ENCODE measurements at places on chromosomes 12 and 14.

DNA sequence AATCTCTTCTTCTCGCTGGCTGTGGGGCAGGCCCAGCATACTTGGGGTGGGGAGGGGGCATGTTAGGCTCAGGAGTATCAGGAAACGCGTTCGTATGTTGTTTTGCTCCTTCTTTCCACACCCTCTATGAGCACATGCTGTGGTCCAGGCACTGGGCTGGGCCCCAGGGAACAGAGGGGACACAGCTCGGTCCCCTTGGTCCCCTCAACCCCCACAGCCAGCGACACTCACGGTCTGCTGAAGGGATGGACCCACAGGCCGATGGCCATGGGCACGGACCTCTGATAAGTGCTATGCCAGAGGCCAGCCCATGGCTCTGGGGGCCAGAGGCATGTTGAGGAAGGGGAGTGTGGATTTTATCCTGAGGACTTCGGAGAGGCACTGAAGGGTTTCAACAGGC is 6.2 kb downstream of the IFI27 start:
- no peak for DNase-seq

DNA sequence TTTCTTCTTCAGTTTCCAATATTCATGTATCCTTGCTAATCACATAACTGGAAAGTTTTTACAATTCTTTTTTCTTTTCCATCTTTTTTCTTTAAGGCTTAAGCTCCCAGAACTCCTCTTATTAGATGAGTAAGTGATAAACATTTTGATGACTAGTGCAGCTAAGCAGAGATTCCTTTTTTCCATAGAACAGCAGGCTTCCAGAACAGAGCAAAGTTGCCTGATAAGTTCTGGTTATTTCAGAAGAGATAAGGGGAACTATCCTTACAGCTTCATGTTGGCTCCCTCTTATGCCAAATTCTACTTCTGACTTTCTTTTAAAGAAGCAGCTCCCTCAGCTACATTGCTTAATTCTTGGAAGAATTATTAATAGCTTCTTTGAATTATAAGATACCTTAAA is 194.7 kb upstream of the FAR2 start:
- no peak for DNase-seq

DNA sequence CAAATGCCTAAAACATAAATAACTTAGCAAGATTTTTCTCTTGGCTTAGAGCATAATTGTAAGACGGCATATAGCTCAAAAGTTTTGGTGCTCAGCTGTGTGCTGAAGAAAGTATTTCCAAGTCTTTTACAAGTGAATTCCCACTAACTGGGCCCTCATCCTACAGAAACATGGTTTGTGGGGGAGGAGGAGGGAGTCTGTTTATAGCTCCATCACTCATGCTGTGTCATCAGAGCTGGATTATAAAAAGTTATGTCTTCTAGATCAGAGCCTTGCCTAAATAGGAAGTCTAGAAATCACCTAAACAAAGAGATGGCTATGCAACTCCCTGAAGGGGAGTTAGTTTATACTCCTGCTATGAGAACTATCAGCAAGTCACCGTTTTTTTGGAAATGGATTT is 65.9 kb upstream of the OTOGL start:
- DNase-seq: no peak

- DNase-seq: no peak
Measured at GRCh38 chr12:117641885-117642284, 280.5 kb upstream of the NOS1 start.

DNA sequence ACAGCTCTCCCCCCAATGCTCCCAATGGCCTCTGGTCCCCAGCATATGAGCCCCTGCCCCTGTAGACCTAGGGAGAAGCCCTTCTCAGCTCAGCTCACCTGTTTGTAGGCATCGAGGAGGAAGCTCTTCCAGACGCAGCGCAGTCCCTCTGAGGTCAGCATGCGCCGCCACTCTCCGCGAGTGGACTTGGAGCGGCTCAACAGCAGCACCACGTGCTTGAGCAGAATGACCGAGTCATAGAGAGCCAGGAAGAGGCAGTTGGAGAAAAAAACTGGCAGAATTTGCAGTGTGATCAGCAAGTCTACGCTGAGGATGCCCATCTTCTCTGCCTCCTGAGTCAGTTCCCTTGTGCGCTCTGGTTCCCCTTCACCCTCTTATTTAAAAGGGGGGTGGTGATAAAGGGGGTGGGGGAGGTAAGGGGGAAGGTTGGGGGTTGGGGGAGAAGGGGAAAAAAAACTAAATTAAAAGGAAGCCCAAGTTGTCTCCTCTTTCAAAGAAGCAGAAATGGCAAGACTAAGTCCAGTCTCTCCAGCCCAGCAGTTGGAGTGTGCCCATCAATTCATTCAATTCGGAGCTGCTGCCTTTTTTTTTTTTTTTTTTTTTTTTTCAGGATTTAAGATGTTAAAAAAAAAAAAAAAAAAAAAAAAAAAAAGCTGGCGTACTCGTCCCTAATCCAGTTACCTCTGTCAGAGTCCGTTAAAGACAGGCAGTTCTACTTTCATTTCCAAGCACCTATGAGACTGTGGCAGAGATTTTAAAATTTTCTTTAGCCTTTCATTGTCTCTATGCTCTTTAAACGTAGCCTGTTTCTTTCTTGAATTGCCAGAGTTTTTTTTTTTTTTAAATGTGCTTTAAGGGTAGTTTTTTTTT is at the start of gene DIO2:
DIO2 (minus strand) TSS at position 352 of the 870 bp plus-strand sequence; CDS start at position 320, 32 bp downstream.
- DNase-seq: peak; percentile 60

GRCh38 chr14:96189281-96189711 is 15.3 kb upstream of the BDKRB2 start:
- DNase-seq: no peak

DNA sequence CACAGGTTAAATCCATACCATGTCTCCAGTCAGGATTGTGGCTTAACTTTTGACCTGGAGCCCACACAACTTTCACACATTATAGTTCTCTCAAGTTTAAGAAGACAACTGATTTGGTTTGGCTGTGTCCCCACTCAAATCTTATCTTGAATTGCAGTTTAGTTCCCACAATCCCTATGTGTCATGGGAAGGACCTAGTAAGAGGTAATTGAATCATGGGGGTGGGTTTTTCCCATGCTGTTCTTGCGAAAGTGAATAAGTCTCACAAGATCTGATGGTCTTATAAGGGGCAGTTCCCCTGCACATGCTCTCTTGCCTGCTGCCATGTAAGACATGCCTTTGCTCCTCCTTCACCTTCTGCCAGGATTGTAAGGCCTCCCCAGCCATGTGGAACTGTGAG is 38.2 kb upstream of the PARP11 start:
- DNase-seq: no peak

DNA sequence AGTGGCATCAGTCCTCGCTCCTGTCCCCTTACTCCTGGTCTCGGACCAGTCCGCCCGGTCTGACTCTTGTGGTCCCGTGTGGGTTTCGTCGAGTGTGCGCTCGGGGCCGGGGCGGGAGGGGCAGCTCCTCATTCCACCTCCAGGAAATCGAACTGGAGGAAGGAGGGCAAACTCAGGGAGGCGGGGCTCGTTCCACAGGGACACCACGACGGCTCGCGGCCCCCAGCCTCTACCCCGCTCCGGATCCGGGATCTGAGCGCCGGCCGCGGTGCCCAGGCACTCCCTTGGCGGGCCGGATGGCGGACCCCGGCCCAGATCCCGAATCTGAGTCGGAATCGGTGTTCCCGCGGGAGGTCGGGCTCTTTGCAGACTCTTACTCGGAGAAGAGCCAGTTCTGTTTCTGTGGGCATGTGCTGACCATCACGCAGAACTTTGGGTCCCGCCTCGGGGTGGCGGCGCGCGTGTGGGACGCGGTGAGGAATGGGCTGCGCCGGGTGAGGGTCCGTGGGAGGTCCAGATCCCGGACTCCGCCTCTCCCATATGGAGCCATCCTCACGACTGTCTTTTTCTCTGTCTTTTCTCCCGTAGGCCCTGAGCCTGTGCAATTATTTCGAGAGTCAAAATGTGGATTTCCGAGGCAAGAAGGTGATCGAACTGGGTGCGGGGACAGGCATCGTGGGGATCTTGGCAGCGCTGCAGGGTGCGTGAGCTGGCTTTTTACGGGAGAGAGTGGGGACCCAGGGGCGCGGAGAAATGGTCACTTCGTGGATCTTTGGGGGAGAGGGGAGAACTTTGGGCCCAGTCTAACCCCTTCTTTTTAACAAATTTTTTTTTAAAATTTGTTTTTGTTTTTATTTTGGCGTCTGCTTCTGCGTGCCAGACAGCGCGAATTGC is at the start of gene EEF1AKMT3:
EEF1AKMT3 (plus strand) TSS at position 186 of the 894 bp plus-strand sequence; CDS start at position 297, 111 bp downstream.
- DNase-seq: peak; percentile 73

DNA sequence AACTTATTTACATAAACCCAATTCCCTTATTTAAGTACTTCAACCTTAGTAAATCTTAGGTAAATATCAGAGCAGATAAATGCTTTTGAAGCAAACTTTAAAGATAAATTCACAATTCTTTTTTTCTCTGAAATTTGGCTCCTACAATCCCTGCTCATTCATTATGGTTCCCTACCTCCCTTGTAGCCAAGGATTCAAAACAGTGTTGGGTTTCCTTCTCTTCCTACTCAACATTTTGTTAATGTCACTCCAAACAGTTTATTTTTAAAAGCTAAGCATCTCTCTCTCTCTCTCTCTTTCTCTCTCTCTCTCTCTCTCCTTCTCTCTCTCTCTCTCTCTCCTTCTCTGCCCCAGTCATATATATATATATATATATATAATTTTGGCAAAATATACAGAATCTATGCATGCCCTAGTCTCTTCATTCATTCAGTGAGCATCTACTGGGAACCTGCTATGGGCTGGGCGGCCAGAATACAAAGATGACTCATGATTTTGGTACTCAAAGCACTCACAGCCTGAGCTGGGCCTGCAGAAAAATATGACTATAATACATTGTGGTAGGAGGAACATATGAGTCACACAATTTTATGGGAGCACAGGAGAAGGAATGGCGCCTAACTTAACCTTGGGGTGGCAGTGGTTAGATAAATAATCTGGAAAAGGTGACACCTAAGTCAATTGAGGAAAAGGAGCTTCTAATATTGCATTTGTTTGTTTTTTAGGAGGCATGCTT is 123.7 kb upstream of the DHRS4 start:
- DNase-seq: peak; percentile 21

GRCh38 chr14:57937676-57938075 is 71.8 kb upstream of the SLC35F4 start:
- no peak for DNase-seq

DNA sequence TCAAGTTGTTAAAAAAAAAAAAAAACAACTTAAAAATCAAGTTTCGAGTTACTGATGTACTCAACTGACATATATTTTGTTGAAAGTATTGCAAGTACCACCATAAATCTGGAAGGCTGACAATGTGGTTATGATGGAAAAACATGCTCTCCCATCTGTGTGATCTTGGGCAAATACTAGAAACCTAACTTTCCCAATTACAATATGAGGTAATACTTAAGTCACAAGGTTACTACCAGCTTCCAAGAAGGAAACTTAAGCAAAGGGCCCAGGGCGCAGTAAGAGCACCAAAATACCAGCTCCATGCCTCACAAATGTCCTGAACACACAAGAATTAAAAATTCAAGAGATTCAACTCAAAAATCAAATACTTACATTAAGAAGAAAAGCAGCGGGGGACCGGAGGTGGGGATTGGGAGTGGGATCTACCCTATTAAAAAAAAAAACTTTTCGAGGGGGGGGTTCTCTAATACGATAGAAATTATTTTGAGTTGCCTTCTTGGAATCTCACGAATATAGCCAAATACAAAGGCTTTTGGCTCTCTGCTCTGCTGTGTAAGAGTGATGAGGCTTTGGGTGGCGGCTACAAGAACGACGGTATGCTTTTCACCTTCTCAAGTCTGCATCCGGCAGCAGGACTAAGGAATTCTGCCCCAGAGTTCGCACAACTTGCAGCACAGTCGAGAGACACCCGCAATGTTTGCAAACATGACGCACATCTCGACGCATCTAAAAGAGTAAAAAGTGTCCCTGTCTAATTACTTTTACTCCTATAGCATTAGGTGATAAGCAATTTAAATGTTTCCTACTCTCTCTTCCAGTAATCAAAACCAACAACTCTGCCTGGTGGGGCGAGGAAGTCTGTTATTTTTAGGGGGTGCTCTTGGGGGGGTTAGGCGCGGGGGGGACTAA is 1.1 kb downstream of the SAV1 start:
- DNase-seq: no peak

DNA sequence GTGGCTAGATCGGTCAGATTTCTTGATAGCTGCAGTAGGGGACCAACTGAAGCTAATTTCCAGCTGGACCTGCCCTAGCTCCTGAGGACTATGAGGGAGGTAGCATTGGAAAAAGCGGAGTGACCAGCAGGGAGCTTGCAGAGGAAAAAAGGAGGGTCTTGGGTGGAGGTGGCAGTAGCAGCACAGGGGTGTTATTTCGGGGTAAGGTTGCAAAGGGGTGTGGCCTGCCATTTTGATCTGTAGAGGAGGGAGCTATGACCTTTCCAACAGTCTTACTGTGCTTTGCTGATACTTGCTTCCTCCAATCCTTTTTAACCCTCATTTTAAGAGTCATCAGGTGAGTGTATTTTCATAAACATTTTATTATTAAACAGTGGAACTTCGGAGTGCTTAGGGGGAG is 83.8 kb upstream of the NRXN3 start:
- no peak for DNase-seq

DNA sequence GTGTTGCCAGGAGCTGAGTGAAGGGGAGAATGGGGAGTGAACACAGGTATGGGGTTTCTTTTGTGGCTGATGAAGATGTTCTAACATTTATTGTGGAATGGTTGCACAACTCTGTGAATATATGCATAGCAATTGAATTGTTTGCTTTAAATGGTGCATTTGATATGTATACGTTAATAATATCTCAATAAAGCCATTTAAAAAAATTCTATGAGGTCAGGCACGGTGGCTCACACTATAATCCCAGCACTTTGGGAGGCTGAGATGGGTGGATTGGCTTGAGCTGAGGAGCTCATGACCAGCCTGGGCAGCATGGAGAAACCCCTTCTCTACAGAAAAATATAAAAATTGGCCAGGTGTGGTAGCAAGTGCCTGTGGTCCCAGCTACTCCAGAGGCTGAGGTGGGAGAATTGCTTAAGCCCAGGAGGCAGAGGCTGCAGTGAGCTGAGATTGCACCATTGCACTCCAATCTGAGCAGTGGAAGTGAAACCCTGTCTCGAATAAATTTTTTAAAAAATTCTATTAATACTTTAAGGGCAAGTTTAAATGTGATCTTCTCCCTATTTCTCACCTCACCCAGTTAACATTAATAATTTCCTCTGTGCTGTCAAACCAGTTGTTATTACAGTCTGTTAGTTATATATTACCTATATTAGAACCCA is 65.3 kb downstream of the DENND5B start:
- DNase-seq: no peak

DNA sequence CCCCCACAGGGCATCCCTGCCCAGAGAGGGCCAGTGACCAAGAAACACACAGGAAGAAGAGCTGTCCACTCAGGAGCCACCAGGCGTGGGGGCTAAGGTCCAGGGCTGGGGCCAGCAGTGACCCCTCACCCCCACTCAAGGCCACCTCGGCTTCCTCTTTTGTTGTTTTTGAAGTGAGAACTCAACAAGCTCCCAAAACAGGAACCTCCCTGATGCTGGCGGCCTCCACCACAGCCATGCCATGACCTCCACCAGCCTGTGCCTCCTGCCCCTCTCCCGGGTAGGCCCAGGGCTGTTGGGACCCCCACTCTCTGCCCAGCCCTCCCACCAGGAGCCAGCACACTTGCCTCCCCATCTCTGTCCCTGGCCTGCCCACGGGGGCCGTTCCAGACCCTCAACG is 7.8 kb downstream of the AKT1 start:
- no peak for DNase-seq

Data from psoas muscle (tissue), 8 donors.